Renal cortex interstitium (tissue), 15 donors: ENCODE measurements at places on chromosomes 2 and 18.

DNA sequence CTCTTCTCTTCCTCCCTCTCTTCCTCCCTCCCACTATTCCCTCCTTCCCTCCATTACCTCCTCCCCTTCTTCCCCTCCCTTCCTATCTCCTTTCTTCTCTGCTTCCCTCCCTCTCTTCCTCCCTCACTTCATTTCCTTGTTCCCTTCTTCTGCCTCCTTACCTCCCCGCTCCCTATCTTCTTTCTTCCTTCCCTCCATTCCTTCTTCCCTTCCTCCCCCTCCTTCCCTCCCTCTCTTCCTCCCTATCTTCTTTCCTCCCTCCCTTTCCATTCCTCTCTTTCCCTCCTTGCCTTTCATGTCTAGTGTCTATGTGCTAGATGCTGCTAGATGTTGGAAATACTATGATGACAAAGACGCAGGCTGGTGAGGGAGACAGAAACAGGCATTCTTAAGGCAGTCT lies 246.0 kb downstream of the TDRD15 start:
- DNase-seq = no peak

GRCh38 chr2:156456616-156457015 lies 20.4 kb downstream of the GPD2 start:
- DNase-seq = no peak

- no peak for DNase-seq
Measured at GRCh38 chr2:127381762-127382161, 6.0 kb downstream of the MAP3K2 start.

- no peak for DNase-seq
Measured at GRCh38 chr18:46283268-46283667, 179.1 kb downstream of the HAUS1 start.

- no peak for DNase-seq
Measured at GRCh38 chr18:61435064-61435652, 101.9 kb downstream of the CDH20 start.

DNA sequence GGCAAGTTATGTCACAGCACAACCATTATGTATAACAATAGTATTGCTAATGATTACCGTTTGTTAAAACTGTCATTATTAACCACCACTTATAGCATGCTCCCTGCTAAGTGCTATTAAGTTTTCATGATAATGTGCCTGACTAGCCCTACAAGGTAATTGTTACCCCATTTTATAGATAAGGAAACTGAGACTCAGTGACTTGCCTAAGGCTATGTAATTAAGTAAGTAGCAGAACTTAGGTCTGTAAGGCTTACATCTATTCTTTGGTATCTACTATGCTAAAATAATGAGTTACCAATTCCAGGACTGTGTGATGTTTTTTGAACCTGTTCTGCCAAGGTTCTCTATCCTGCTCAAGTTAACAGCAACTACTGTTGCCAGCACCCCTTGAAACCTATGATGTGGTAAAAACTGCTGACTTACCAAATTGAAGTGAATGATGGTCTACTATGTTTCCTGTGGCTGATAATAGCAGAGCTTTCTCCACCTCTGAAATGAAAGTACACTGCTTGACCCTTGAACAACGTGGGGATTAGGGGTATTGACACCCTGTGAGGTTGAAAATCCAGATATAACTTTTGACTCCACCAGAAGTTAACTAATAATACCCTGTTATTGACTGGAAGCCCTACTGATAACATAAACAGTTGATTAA lies 18.2 kb downstream of the ACVR2A start:
- DNase-seq = no peak

DNA sequence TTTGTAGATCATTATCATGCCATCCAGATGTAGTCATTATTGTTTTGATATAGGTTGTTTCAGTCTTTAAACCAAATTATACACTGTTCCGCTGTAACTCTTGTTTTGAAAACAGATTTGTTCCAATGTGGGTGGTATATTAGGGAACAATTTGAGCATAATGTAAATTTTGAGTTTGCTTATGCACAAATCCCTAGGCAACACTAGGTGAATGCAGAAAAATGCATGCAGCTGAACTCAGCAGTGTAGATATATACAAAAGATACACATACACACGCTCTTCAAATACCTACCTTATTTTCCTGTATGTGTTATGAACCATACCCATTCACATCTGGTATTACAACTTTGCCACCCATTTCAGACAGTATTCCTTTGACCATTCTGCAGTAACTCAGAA lies 35.8 kb downstream of the MSH2 start:
- no peak for DNase-seq

- no peak for DNase-seq
Measured at GRCh38 chr2:149617476-149617875, 29.9 kb upstream of the MMADHC start.

GRCh38 chr2:105763076-105763475 lies 18.4 kb downstream of the NCK2 start:
- no peak for DNase-seq

DNA sequence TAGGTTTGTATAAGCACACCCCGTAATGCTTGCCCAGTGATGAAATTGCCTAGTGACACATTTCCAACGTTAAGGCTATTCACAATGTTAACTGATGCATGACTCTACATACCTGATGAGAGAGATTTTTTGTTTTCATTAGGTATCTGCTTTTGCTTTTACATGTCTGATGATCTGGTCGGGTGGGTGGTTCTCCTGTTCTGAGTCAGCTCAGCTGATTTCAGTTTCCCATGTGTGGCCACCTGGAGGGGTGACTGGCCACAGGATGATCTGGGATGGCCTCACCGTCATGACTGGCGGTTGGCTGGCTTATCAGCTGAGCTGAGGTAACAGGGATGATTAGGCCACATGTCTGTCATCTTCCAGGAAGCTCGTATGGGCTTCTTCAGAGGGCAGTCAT lies 33.8 kb upstream of the ACYP2 start:
- DNase-seq = no peak
